Activated CD8-positive, alpha-beta memory T cell treated with anti-CD3 and anti-CD28 coated beads, Interleukin-2, amount 10 ng/mL, durations not matched to agents 7 days and 5 days (primary cell): ENCODE measurements at places on chromosomes 13 and 19.

- H3K4me3 ChIP-seq = no peak overlapping the region
- no peaks in the 10 kb centered on the region for H3K27me3 ChIP-seq
- no peak for DNase-seq
- H3K36me3 ChIP-seq = no peaks in the 10 kb centered on the region
These were observed 454.9 kb downstream of the LMO7 start for GRCh38 chr13:76091076-76091475.

- no peaks in the 10 kb centered on the region for H3K36me3 ChIP-seq
- H3K4me3 ChIP-seq = no peak overlapping the region
- no peaks in the 10 kb centered on the region for H3K4me1 ChIP-seq
- no peak overlapping the region for H3K27ac ChIP-seq
These were observed 310.8 kb upstream of the KLF12 start for GRCh38 chr13:74444864-74445479.

DNA sequence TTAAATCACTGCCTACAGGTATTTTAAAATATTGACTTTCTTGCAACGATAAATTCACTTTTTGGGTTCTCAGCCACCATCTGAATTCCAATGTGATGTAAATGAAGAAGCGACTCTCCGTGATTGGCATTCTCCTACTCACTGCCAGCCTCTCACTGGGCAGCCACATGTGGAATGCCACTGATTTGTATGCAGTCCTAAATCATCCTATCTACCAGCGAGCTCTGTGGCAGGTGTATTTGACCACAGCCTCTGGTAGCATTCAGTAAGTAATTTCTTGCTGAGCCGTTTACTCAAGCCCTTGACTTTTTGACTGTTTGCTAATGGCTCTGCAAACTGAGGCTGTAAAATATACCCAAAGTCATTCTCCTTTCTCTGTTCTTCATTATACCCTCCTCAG, 559.0 kb upstream of the SLC10A2 start:
- no peaks in the 10 kb centered on the region for H3K27me3 ChIP-seq
- H3K4me1 ChIP-seq = no peaks in the 10 kb centered on the region
- H3K4me3 ChIP-seq = no peak overlapping the region
- DNase-seq = no peak

DNA sequence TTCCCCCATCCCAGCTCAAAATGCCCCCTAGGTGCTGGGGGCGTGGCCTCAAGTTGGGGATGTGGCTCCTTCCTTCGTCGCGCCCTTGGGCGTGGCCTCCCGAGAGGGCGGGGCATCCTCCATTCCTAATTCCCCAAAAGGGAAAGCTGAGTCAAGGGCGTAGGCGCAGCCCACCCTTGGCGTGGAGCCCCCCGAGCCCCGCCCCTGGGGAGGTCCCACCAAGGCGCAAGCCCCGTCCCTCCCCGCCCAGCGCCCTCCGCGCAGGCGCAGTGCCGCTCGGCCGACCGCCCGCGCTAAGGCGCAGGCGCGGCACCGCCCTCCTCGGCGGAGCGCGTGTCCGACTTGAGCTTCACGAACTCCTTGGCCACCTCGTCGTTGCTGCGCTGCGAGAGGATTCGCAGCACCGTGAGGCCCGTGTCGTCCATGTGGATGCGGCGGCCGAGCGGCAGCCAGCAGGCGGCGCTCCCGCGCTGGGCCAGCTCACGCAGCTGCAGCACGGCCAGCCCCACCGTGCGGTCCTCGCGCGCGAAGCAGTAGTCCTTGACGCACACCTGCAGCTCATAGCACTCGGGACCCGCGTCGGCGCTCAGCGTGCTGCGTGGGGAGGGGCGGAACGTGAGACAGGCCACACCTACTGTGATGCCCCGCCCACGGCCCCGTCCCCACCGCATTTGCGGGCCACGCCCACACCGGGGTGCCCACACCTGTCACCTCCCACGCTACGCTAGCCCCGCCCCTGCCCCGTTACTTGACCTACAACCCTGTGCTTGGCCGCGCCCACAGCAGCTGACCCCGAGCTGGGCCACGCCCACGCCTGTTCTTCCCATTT, 50.5 kb downstream of the COLGALT1 start:
- peak; percentile 87 for DNase-seq
- peaks cover 7% of the 10 kb centered on the region for H3K4me1 ChIP-seq
- H3K36me3 ChIP-seq = no peaks in the 10 kb centered on the region
- peak overlapping the region; percentile 9 for H3K27ac ChIP-seq
- peaks cover 35% of the 10 kb centered on the region for H3K27me3 ChIP-seq

DNA sequence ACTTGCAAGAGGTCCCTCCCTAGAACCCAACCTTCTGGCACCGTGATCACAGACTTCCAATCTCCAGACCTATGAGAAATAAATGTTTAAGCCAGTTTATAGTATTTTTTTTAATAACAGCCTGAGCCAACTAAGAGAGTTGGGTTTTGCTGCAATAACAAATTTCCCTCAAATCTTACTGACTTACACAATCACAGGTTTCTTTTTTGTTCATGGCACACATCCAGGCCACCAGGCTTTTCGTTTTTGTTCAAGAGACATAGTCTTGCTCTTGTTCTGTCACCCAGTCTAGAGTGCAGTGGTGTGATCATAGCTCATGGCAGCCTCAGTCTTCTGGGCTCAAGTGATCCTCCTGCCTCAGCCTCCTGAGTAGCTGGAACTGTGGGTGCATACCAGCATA, 2.0 kb upstream of the SELENOV start:
- no peaks in the 10 kb centered on the region for H3K36me3 ChIP-seq
- peaks cover 63% of the 10 kb centered on the region for H3K27me3 ChIP-seq
- H3K27ac ChIP-seq = no peak overlapping the region
- DNase-seq = no peak
